ENCODE measurements at places on chromosomes 5 and 9. TPM values are rescaled to one million over a fixed set of nuclear protein-coding genes. Genes with fewer than 3 reads are reported as not detected.

- DNase-seq = peak; percentile 18
These were observed 297.4 kb downstream of the TENT4A start for GRCh38 chr5:7010591-7010990.

DNA sequence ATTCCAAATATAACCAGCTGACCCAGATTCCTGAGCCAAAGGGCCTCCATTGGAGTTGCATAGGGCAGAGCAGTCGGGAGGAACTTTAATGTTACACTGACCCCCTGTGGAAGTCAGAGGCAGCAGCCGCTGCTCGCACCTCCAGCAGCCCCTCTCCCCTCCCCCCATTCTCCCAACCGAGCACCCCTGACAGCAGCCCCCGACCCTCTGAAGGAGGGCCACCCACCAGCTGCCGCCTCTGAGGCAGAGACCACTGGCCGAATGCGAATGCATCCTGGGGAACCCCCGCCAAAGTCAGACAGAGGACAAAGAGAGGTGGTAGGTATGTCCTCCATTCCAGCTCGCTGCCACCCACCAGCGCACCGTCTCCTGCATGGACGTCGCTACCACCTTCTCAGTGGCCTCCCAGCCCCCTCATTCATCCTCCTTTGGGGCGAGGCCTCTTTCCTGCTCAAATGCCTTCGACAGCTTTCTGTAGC is 231.0 kb downstream of the CDK5RAP2 start:
- DNase-seq = peak; percentile 55

DNA sequence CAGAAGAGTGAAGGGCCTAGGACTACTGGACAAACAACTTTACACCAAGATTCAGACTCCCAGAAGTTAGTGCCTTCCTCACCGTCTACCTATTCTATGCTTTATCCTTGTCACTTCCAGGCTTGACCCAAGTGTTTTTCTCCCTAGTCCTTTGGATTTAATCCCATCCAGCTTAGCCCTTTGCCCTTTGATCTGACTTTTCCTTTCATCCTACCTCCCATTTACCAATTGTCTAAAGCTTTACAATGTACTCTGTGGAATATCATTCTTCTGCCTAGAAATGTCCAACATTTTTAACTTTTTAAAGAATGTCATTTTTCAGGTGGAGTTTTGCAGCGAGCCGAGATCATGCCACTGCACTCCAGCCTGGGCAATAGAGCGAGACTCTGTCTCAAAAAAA is 292.1 kb downstream of the EPB41L4A start:
- no peak for DNase-seq

DNA sequence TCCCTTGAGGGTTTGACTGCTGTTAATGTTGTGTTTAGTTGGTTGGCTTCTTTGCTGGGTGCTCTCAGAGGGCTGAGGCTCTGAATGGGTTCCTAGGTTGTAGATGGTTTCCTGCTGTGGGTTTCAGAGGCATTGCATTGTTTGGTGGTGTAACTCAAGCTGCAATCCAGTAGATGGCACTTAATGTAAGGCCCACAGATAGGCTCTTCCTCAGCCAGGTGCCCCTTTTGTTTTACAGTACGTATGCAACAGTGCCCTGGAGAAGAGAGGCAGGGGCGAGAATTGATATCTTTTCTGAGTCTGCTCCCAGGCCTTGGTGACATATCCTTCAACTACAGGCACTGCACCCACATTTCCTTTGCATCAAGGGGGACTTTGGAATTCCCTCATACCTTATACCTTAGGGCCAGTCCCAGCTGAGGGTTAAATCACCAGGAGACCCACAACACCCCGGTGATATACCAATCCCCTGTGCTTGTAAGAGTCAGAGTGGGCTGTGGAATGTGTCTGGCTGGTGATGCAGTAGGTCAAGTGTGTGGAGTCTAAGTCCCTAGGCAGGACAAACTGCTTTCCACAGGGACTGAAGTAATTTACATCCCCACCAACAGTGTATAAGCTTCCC is 7.0 kb upstream of the UGT3A2 start:
- peak; percentile 87 for DNase-seq

The CEMIP2 gene
- total RNA-seq = 31.8 TPM

GRCh38 chr9:111965566-111966019 is 69.0 kb downstream of the UGCG start:
- DNase-seq = no peak

The STPG3 gene
- total RNA-seq = 0.35 TPM

DNA sequence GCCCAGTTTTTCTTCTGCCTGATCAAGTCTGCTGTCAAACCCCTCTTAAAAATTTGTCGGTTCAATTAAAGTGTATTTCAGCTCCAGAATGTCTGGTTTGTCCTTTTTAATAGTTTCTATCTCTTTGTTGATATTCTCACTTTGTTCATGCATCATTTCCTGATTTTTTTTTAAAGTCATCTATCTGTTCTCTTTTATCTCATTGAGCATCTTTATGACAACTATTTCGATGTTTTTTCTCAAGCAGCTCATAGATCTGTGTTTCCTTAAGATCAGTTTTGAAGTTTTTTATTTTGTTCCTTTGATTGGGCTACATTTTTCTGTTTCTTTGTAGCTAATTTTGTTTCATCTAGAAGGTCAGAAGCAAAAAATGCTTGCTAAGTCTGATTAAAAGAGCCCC is 53.7 kb downstream of the FGD3 start:
- DNase-seq = no peak

The ACSL6 gene
- not detected for total RNA-seq

DNA sequence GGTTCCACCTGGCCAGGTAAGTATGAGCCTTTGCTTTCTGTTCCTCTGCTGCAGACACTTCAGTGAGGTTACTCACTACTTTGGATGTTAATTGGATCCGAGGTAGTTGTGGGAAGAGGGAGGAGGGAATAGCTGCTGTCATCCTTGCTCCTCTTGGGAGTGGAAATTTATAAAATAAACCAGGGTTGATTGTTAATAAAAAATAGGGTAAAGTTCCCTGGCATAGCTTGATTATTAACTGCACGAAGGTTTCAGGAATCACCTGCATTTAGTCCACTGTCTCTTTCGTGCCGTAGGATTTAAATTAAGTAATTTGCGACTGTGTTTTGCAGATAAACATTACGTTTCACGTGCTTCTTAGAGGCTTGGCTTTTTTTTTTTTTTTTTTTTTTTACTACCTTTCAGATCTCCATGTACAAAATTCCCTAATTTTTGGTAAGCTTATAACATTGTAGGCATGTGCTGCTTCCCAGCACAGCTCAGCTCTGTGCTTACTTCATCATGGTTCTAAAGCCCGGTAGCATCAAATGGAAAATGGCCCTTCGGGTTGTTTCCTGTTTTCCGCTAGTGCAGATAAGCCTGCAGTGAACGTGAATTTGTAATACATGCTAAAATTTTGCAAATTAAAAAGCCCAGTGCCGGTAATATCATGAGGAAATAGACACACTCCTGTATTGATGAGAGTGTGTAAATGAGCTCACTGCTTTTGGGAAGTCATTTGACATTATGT is 26.9 kb upstream of the LTC4S start:
- no peak for DNase-seq

The LRRTM2 gene
- total RNA-seq = 0.39 TPM

DNA sequence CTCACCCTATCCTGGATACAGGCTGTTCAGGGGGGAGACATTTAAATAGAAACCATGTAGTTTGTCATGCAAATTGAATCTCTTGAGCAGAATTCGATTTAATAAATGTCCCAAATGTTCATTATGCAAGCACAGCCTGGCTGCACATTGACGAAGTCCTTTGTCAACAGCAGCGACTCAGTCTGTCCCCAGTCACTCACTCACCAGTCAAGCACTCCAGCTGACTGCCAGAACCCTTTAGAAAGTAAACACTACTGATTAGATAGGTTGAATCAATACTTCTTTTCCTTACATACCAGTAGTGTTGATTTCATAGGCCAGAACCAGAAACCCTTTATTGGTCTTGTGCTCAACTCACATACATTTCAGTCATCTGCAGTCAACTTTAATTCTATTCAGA is 27.5 kb downstream of the CDH6 start:
- DNase-seq = no peak

DNA sequence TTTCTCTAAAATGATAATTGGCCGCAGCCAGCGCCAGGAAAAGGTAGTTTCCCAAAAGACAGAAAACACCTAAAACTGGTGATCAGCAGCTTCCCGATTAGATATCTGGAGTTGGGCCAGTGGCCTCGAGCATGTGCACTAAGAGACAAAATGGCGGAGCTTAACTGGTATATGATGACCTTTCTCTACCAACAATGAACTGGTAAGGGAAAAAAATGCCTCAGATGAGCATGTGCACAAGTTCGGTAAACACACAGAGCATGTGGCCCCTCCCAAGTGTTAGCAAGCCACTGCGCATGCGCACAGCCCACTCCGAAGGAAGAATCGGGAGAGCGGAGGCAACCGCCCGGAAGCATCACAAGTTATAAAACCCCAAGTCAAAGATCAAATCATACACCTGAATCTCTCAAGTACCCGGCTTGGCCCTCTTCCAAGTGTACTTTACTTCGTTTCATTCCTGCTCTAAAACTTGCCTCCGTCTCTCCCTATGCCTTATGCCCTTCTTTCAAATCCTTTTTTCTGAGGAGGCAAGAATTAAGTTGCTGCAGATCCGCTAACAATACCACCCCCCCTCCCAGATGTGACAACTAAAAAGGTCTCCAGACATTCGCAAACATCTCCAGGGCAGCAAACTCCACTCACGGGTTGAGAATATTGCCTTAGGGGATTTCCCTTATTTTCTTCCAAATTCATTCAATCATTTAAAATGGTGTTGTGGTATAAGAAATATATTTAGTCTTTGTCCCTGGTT is 15.0 kb upstream of the PTBP3 start:
- peak; percentile 94 for DNase-seq

GRCh38 chr9:111712369-111712768 is 51.0 kb downstream of the GNG10 start:
- DNase-seq = no peak

The LHX3 gene
- total RNA-seq = 0.11 TPM

DNA sequence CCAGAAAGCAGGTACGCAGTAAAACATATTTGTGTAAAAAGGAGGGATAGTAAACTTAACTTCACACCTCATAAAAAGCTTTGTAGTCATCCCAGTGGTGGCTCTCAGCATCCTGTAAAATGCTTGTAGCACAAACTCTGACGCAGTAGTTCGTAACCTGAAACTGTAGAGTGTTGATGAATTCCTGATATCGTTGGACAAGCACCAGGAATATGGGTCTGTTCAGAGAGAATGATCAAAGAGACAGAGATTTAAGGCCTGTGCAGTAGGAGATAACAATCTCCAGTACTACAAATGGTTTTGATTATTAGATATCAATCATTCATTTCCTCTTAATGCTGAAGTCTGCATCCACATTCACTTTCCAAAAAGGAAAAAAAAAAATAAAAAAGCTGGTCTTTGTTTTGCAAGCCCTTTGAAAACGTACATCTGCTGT is 148.5 kb downstream of the KIAA0825 start:
- peak; percentile 3 for DNase-seq

- no peak for DNase-seq
These were observed 131.5 kb downstream of the DOCK8 start for GRCh38 chr9:346111-346571.

The JAK2 gene
- 10.5 TPM for total RNA-seq

- no peak for DNase-seq
These were observed 135.1 kb upstream of the ERCC6L2 start for GRCh38 chr9:95740217-95741004.

DNA sequence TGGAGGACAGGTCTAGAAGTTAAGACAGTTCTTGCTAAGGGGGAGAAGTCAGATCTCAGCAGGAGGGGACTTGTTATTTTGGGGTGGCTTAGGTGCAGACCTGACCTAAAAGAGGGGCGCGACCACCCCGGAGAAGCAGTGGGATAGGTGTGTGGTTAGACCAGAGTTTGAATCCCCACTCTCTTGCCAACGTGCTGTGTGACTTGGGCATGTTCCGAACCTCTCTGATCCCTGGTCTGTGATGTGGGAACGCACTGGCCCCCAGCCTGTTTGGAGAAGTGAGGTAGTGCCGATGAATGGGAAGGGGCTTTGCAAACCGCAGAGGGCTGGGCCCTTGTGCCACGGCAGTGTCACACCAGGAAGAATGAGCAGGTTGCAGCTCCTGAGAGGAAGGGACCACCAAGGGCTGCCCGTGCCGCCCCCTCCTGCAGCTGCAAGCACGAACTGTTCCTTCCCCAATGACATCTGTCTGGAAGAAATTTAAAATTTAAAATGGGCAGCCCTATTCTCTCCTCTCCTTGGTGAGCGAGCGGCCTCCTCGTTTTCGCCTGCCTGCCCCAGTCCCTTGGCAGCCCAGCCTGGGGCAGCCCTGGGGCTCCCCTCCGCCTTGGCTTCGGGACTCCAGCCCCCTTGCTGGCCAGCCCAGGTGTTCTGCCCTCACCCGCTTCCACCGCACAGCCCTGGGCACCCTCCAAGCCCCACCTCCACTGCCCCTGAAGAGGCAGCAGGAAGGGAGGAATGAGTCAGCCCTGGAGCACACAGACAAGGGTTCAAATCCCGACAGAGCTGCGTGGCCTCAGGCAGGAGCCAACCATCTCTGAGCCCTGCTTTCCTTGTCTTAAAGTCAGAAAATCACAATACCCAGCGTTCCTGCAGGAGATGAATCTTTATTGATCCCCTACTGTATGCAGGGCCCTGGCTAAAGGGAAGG is 1.6 kb downstream of the FIBCD1 start:
- DNase-seq = no peak

The GNAQ gene
- 68.6 TPM for total RNA-seq

- DNase-seq = no peak
These were observed 57.0 kb downstream of the SECISBP2 start for GRCh38 chr9:89375191-89375760.

DNA sequence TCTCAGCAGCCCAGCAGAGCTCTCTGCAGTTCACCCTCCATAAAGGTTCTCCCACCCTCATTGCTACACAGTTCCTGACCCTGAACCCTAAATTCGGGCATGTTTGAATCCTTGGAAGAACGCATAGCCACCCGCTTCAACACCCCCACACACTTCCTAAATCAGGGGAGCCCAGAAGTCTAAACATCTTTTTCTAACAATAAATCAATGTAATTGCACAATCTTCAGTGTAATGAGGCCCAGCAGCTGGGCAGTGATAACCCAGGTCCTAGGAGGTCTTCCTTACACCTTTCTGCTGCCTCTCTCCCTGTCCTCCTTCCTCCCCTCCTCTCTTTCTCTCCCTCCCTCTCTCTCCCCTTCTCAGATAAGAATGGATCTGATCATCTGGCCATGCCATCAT is 88.0 kb downstream of the IRX2 start:
- DNase-seq = no peak

The P4HA2 gene
- total RNA-seq = 2.8 TPM

The LMNB1 gene
- 269 TPM for total RNA-seq

GRCh38 chr5:177491983-177492746 is 5.2 kb downstream of the PDLIM7 start:
- no peak for DNase-seq

- DNase-seq = no peak
These were observed 12.2 kb upstream of the MARCHF3 start for GRCh38 chr5:127042593-127042992.
